NCI-H2081 (cell line): ENCODE measurements at places on chromosomes 6 and 20.

GRCh38 chr20:50504231-50504823 is 5.9 kb upstream of the PTPN1 start:
- no peak for DNase-seq

DNA sequence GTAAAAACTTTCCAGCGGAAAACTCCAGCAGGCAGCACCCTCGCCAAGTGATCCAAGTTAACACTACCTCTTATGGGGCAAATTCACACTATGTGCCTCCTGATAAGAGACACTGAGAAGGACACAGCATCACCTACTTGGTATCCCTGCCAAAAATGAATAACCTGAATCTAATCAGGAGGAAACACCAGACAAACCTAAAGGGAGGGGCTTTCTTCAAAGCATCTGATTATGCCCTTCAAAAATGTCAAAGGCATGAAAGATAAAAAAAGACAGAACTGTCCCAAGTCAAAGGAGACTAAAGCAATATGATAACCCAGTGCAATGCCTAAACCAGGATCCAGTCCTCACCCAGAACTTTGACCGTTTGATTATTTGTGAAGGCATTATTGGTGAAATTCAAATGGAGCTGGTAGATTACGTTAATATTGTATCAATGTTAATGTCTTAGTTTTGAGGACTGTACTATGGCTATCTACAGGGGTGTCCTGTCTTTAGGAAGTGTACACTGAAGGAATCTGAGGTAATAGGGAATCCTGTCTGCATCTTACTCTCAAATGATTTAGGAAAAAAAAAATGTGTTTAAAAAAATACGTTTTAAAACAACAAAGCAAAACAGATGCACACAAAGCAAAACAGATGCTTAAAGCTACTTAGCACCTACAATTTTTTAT is 8.3 kb downstream of the TBC1D7 start:
- DNase-seq = no peak

DNA sequence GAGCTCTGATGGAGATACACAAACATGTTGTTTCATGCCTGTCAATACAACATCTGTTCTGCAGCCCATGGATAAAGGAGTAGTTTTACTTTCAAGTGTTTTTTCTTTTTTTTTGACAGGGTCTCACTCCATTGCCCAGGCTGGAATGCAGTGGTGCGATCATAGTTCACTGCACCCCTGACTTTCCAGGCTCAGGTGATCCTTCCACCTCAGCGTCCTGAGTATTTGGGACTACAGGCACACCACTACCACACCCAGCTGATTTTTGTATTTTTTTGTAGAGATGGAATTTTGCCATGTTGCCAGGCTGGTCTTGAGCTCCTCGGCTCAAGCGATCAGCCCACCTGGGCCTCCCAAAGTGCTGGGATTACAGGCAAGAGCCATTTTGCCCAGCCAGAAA is 97.0 kb downstream of the SMAP1 start:
- DNase-seq = no peak

- DNase-seq = no peak
Measured at GRCh38 chr6:150634176-150634963, 34.7 kb downstream of the PLEKHG1 start.

DNA sequence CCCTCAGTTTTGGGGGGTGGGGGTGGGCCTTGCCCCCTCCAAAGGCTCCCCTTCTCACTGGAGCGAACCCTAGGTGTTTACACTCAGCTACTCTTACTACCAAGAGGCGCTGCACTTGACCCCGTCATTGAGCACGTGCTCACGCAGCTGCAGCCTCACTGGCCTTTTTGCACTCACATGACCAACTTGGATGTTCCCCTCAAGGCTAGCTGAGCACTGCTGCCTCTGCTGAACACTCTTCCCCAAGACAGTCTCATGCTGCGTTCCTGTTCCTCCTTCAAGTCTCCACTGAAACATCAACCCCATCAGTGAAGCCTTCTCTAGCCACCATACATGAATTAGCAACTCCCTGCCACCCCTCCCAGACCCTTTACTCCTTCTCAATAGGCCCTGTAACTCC is 4.0 kb downstream of the SOD2 start:
- DNase-seq = no peak

DNA sequence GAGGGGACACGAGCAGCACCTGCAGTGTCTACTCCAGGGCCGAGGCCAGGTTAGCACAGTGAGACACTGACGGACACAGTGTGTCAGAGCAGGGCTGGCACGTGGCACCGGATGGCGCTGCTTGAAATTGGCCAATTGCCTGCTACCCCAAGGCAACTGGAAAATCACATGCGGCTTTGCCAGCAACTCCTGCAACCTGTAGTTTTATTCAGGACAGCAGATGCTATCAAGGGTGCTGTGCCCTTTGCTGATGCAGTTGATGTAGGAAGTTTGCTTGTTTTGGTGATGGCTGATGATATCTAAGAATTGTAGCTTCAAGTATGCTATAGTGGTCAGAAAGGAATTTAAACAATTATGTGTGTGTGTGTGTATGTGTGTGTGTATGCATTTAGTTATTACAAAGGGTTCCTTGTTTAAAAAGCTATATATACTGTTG is 25.9 kb downstream of the RIN2 start:
- peak; percentile 58 for DNase-seq
